CD4-positive, alpha-beta memory T cell (primary cell): ENCODE measurements at places on chromosomes 6 and 20. TPM values are rescaled to one million over a fixed set of nuclear protein-coding genes. Genes with fewer than 3 reads are reported as not detected.

DNA sequence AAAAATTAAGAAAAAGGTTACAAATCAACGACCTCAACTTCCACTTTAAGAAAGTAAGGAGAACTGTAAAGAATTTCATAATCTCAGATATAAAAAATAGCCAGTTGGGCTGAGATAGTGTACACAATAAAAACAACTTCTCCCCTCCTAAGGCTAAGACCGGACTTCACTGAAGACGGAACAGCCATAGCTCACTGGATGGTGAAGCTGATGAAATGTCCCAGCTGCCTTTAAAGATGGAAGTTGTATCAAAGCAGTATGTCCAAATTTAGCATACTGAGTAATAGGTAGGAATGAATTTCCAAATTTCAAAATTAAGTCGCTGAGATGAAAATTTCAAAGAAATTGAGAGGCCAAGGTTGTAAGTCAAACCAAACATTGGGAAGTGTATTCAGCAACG, 153.3 kb downstream of the RNGTT start:
- no peaks in the 10 kb centered on the region for H3K4me1 ChIP-seq
- no peaks in the 10 kb centered on the region for H3K36me3 ChIP-seq
- no peak overlapping the region for H3K4me3 ChIP-seq
- DNase-seq, result no peak

GRCh38 chr20:46323557-46323956, 15.3 kb upstream of the CDH22 start:
- no peaks in the 10 kb centered on the region for H3K4me1 ChIP-seq
- no peak for DNase-seq
- H3K27me3 ChIP-seq, result no peaks in the 10 kb centered on the region
- no peak overlapping the region for H3K27ac ChIP-seq
- H3K36me3 ChIP-seq, result no peaks in the 10 kb centered on the region
- no peak overlapping the region for H3K4me3 ChIP-seq

Gene GUCA1A
- total RNA-seq, result not detected

Gene ARMH2
- 3.1 TPM for total RNA-seq

Gene MACROD2
- not detected for total RNA-seq

DNA sequence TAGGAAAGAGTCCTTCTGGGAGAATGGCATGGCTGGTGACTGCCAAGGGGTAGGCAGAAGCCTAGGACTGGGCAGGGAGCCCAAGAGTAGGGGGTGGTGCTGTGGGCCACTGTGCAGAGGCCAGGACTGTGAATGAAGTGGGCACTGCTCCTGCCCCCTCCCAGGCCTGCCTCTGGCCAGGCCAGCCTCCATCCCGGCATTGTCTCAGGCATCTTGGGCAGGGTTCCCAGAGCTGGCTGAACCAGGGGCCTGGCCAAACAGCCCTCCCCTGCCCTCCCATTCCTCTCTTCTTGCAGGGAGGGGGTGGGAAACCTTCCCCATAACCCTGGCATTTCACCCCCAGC, 81.6 kb downstream of the MRPL14 start:
- no peak for DNase-seq
- H3K4me1 ChIP-seq, result no peaks in the 10 kb centered on the region
- H3K36me3 ChIP-seq, result no peaks in the 10 kb centered on the region
- H3K4me3 ChIP-seq, result no peak overlapping the region

- DNase-seq, result no peak
- H3K27me3 ChIP-seq, result no peaks in the 10 kb centered on the region
- no peak overlapping the region for H3K27ac ChIP-seq
- no peaks in the 10 kb centered on the region for H3K36me3 ChIP-seq
- no peak overlapping the region for H3K4me3 ChIP-seq
Observed at GRCh38 chr20:39356908-39357307, 394.8 kb downstream of the DHX35 start.

Gene TREM2
- total RNA-seq, result 4.0 TPM

DNA sequence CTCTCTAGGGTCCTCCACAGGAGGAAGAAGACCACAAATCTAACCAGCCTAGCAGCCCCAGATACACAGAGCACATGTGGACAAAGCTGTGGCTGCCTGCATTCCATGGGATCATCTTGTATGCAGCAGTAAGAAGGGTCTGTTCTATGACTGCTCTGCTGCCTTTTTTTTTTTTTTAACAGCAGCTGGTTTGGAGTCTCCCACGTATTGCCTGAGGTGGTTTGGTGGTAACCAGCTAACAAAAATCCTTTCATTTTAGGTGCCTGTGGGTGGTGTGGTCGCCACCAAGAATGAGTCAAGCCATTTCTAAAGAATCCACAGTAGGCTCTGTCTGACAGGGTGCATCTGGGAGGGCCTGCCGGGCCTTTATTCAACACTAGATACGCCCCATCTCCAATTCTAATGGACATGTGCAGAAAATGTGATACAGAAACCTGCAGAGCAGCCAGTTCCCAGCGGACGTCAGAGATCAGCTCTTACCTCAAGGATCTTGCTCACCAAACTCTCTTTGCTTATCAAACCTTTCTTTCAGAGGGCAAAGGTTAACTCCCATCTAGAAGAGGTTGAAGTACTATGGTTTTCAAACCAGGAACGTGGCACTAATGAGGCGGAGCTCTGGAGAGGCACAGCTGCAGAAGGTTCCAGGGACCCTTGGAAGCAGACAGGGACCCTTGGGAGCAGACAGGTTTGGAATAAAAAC, 32.0 kb downstream of the GNAS-AS1 start:
- H3K27me3 ChIP-seq, result no peaks in the 10 kb centered on the region
- no peak overlapping the region for H3K27ac ChIP-seq
- H3K36me3 ChIP-seq, result no peaks in the 10 kb centered on the region
- H3K4me1 ChIP-seq, result no peaks in the 10 kb centered on the region

DNA sequence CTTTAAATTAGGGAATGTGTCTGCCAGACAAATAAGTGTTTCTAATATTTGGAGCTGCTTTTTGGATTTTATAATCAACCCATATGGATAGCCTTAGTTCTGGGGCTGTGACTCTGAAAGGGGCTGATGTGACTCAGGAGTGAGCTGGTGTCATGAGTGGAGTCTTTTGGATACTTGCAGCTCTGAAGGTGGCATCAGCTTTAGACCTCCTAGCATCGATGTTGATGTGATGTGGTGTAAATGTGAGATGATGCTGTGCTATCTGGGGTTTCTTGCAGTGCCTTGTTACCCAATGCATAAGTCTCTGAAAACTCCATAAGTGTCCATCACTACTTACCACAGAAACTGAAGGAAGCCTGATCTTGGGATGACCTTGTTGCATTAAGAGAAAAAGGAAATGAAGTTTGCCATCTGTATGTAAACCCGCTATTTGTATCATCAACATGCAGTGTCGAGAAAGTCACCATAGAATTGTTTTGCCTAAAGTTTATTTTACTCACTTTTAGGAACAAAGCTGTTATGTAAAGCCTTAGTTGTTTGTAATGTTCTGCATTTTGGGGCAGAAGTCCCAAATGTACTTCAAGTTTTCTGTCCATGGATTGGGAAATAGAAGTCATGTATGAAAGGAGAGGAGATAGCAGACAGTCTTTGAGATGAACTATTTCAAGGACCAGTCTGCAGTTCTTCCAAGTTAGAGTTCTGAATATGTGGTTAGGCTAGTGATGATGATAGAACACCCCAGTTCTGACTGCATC, 8.0 kb downstream of the FOXO3 start:
- H3K4me3 ChIP-seq, result no peak overlapping the region
- no peak overlapping the region for H3K27ac ChIP-seq
- peaks cover 44% of the 10 kb centered on the region for H3K4me1 ChIP-seq
- no peak for DNase-seq
- peaks cover 14% of the 10 kb centered on the region for H3K36me3 ChIP-seq
- H3K27me3 ChIP-seq, result no peaks in the 10 kb centered on the region

DNA sequence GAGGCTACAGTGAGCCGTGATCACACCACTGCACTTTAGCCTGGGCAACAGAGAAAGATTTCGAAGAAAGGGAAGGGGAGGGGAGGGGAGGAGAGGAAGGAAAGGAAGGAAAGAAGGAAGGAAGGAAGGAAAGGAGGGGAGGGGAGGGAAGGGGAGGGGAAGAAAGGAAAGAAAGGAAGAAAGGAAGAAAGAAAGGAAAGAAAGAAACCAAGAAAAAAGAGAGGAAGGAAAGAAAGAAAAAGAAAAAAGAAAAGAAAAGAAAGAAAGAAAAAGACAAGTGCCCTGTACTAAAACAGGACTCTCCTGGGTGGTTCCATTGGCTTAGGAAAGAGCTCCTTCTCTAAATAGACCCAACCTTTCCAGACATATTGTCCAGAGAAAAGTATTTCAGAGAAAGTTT, 136.6 kb downstream of the PXDC1 start:
- H3K27me3 ChIP-seq, result no peaks in the 10 kb centered on the region
- H3K27ac ChIP-seq, result no peak overlapping the region
- no peak for DNase-seq
- no peaks in the 10 kb centered on the region for H3K36me3 ChIP-seq

DNA sequence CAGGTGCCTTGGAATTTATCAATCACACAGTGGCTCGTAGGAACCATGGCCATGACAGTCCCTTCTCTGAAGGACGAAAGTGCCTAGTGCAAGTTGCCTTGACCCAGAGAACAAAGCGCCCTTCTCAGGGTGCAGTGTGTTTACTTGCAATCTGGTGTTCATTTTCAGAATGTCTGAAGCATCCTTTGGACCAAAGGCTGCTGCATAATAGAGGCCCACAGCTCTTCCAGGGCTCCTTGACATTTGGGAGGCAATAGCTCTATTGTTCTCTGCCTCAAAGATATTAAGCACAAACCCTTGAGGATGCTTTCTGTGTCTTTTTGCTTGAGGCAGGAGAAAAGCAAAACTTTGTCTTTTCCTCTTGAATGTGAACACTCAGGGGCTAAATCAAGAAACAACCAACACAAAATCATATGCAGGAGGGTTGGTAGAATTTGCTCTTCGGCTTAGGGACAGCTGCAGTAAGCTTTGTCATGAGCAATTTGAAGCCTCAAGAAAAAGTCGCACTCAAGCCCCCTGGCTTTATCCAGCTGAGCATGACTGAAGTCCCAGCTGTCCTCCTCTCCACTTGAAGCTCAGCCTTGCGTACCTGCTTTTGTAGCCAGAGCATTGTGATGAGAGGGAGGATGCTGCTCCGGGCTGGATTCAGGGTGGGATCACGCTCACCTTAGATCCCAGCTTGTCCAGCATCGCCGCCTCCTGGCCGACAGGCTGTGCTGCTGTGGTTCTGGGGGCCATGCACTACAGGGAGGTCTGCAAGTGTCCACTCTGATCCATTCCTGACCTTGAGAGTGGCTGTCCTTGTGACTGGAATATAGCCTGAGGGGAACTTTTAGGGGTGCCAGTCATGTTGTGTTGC, 495.4 kb downstream of the CDH26 start:
- H3K4me1 ChIP-seq, result no peaks in the 10 kb centered on the region
- H3K36me3 ChIP-seq, result no peaks in the 10 kb centered on the region

Gene ANKRD66
- not detected for total RNA-seq

- no peak overlapping the region for H3K27ac ChIP-seq
- H3K36me3 ChIP-seq, result no peaks in the 10 kb centered on the region
- H3K4me3 ChIP-seq, result peak overlapping the region; percentile 45
Observed at GRCh38 chr20:31870726-31871617, 538 bp downstream of the TTLL9 start.

DNA sequence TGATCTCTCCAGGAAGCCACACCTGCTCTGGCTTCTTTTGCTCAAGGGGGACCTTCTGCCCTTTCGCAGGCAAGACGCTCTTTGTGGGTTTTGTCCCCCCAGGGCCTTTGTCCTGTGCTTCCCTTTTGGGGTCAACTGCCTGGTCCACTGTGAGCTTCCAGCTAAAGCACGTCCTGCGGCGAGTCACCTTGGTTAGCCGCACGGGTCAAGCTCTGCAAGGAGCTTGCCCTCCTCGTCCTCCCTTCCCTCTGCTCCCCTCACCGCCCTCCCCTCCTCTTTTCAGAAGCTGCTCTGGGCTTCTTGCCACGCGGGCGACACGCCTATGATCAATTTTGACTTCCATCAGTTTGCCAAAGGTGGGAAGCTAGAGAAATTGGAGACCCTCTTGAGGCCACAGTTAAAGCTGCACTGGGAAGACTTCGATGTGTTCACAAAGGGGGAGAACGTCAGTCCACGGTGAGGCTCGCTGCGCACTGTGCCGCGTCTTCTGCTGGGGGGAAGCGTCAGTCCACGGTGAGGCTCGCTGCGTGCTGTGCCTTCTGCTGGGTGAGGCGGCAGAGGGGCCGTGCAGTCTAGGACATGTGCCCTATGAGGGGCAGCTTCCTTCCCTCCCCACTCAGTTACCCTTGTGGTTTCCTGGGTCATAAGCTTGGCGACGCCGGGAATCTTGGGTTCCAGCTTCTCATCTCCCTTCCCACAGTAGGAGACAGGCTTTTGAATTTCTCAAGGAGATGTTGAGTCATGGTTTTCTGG, 80.2 kb downstream of the SYNJ2 start:
- no peak overlapping the region for H3K27ac ChIP-seq
- H3K4me1 ChIP-seq, result peaks cover 43% of the 10 kb centered on the region
- no peak overlapping the region for H3K4me3 ChIP-seq
- H3K36me3 ChIP-seq, result peaks cover 15% of the 10 kb centered on the region

GRCh38 chr6:53189554-53189953, 40.9 kb upstream of the GCM1 start:
- no peaks in the 10 kb centered on the region for H3K36me3 ChIP-seq
- peaks cover 22% of the 10 kb centered on the region for H3K4me1 ChIP-seq

Gene SENP6
- total RNA-seq, result 131 TPM

Gene CFAP61
- not detected for total RNA-seq

- H3K4me3 ChIP-seq, result no peak overlapping the region
- H3K27me3 ChIP-seq, result no peaks in the 10 kb centered on the region
- DNase-seq, result no peak
- peaks cover 33% of the 10 kb centered on the region for H3K36me3 ChIP-seq
- no peak overlapping the region for H3K27ac ChIP-seq
- H3K4me1 ChIP-seq, result peaks cover 2% of the 10 kb centered on the region
Observed at GRCh38 chr20:33391722-33392415, 9.4 kb downstream of the CDK5RAP1 start.

GRCh38 chr6:120916844-120917243, 417.4 kb downstream of the TBC1D32 start:
- H3K4me3 ChIP-seq, result no peak overlapping the region
- no peaks in the 10 kb centered on the region for H3K4me1 ChIP-seq
- H3K27me3 ChIP-seq, result no peaks in the 10 kb centered on the region
- no peaks in the 10 kb centered on the region for H3K36me3 ChIP-seq
- DNase-seq, result no peak

Gene SLC17A5
- total RNA-seq, result 16.1 TPM

- no peak overlapping the region for H3K27ac ChIP-seq
- H3K4me1 ChIP-seq, result no peaks in the 10 kb centered on the region
- DNase-seq, result no peak
- H3K4me3 ChIP-seq, result no peak overlapping the region
Observed at GRCh38 chr6:18507018-18507415, 119.9 kb downstream of the RNF144B start.

GRCh38 chr20:7291323-7291943, 523.9 kb downstream of the BMP2 start:
- no peak for DNase-seq
- no peak overlapping the region for H3K27ac ChIP-seq
- no peaks in the 10 kb centered on the region for H3K36me3 ChIP-seq
- no peak overlapping the region for H3K4me3 ChIP-seq
- no peaks in the 10 kb centered on the region for H3K4me1 ChIP-seq
- no peaks in the 10 kb centered on the region for H3K27me3 ChIP-seq

- no peak for DNase-seq
- H3K4me3 ChIP-seq, result no peak overlapping the region
- no peak overlapping the region for H3K27ac ChIP-seq
Observed at GRCh38 chr6:82083646-82084045, 163.9 kb downstream of the IBTK start.

Gene SIM1
- total RNA-seq, result not detected

GRCh38 chr20:62430311-62430853, 3.0 kb upstream of the RBBP8NL start:
- peaks cover 4% of the 10 kb centered on the region for H3K27me3 ChIP-seq
- H3K36me3 ChIP-seq, result no peaks in the 10 kb centered on the region
- H3K4me1 ChIP-seq, result no peaks in the 10 kb centered on the region
- no peak for DNase-seq
- H3K4me3 ChIP-seq, result no peak overlapping the region
- no peak overlapping the region for H3K27ac ChIP-seq

GRCh38 chr6:146287691-146288369, 255.8 kb upstream of the RAB32 start:
- DNase-seq, result no peak
- H3K4me1 ChIP-seq, result no peaks in the 10 kb centered on the region
